ENCODE measurements at places on chromosomes 2 and 18.

- DNase-seq, result no peak
Observed at GRCh38 chr2:12433626-12433990, 283.1 kb upstream of the TRIB2 start.

- DNase-seq, result no peak
Observed at GRCh38 chr2:240351826-240352426, 83.5 kb upstream of the GPC1 start.

GRCh38 chr18:39604836-39605235 is 2039.2 kb upstream of the CELF4 start:
- DNase-seq, result no peak

DNA sequence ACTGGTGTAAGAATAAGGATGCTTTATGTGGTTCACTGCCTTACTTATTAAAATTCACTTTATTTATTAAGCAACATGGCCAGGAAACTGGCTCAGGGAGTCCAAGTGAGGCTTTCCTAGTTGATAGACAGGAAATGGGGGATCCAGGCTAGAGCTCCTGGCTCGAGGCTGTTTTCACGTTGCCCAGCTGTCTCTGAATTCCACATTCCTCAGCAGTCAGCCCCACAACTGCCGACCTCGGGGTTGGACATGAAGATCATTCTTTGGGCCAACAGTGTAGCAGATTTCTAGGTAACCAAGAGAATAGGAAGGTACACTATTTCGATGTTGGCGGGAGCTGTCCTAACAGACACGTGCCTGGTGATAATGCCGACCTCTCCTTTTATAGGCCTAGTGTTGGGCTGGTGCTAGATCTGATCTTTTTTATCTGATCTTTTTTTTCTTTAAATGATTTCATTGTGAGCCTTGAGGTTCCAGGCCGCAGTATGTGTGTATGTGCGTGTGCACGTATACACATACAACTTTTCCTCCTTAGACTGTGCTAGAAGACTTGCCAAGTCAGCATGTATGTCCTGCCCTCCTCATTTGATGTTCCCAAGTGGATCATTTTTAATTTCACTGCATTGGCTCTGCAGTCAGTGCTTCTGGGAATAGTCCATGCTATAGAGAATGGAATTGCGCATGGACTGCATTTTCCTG is 103.5 kb downstream of the CABLES1 start:
- DNase-seq, result no peak

All from activated CD4-positive, alpha-beta T cell treated with anti-CD3 and anti-CD28 coated beads, Interleukin-2, amount 50 U/mL, for 24 hours (primary cell).